Tibial artery (tissue), 4 donors: ENCODE measurements at places on chromosomes 3 and 15.
A peak's percentile ranks its signal among the peaks of the same experiment; 100 is the strongest.

DNA sequence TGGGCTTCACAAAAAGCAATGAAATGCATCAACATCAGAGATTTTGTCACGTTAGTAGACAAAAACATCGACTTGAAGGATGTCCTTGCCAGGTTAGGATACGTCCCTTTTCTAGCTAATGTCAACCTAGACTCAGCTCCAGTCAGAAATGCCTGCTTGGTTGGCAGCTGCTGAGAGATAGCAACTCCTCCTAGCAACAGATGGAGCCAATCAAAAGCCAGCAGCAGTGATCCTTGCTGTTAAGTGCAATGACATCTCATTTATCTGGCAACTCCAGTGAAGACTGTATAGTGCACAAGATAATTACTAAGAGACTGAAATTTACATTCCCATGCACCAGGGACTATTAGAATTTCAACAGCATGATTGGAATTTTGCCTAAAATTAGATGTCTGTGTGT is 424.1 kb downstream of the FGF12 start:
- DNase-seq: no peak

GRCh38 chr3:73498764-73499622 is 125.7 kb downstream of the PDZRN3 start:
- DNase-seq: no peak

GRCh38 chr3:95705786-95706418 is 1108.5 kb upstream of the EPHA6 start:
- no peak for DNase-seq

DNA sequence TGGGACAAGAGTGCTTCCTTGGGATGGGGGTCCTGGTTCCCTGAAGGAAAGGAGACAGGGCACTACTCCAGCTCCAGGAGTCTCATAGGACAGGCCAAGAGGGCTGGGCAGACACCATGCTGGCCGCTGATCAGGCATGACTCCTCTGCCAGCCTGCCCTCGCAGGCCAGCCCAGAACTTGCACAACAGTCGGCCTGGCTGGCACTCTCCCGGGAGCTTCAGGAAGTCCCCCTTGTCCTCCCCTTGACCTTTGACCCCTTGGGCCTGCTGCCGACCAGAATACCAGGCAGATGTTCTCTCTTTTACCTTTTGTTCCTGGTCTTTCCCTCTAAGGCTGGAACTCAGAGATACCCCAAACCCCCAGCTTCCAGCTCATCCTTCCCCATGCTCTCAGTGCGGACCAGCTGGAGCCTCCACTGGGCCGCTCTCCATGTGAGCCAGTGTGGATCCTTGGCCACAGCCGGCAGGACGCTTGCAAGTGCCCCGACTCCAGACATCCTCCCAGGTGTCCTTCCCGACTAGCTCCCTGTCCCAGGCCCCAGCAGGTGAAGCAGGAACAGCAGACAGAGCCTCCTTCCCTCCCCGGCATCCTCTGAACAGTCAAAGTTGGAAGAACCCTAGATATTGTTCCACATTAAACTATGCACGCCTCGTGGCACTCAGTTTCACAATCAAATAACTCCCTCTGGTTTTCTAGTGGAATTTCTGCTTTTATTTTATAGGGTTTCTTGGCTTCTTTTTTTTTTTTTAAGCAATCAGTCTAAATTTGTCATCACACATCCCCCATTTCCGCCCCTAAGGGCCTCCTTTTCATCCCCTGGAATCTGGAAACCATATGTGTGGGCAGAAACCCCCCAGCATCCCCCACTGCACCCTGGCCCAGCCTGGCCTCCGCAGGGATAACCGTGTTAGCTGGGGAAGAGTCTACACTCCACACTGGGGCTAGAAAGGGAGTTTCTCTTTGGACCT is 15.7 kb downstream of the VPS18 start:
- DNase-seq: no peak

GRCh38 chr3:136728918-136729317 is 23.3 kb downstream of the STAG1 start:
- DNase-seq: no peak

DNA sequence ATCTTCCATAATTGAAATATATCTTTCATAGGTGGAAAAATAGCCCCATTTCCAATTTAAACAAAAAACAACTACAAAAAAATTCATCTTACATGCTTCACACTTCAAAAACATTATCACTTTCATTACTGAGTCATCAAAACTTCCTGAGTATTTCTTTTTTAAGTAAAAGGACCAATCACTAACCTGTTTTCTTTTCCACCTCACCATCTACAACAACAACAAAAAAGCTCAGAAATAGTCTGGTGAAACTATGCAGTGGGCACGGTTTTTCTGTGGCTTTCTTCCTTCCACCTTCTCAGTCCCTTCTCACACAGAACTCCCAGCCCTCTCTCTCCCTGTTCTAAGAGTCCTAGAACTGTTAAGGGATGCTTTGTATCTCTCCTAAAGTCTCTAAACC is 20.3 kb upstream of the TNIK start:
- no peak for DNase-seq

DNA sequence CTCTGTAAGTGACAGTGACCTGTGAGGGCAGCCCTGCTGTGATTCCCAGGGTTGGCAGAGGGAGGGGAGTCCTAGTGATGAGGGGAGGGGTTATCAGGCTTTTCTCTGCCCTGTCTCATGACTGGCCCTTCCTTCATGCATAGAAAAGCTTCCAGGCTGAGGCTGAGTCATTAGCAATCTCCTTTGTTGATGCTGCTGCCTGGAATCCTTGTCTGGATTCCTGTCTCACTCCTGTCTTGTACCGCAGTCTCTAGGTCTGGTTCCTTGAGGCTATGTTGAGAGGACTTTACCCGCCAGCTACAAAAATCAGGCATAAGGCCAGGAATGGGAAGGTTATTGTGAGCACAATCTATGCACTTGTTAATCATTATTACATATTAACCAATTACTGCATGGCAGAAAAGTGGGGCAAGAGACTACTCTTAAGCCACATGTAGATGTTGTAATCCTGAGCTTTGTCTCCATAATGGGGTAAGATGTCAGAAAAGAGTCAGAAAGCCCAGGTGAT is 7.2 kb downstream of the KLHL6 start:
- DNase-seq: no peak

DNA sequence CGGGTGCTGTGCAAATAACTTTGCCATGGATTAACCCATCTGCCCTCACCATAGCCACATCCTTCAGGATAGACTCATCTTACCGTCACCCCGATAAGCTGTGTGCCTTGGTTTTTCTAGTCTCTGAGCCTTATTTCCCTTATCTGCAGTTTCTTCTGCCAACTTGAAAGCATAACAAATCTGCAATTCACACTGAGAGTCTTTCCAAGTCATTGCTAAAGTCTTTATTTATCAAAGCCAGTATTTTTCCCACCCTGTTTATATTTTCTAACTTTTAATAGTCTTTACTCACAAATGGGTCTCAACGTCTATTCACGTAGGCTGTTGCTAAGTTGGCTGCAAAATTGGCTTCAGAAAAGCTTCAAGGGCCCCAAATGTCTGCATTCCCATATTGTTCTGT is 61.6 kb upstream of the SUCLG2 start:
- DNase-seq: no peak

DNA sequence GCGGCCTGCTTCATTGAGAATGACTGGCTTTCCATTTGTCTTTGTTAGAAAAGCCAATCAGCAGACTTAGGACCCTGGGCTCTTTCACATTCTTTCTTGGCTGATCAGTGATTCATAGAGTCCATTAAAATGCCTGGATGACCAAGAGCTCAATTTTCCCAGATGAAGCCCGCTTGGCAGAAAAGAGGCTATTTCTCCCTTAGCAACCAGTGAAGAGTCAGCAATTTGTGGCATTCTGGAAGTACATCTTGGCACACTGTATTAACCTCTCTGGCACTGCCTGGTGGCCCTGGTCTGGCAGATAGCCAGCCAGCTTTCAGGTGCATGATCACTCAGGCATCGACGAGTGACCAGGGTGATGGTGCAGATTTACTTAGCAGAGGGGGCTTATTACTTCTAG is 145.7 kb upstream of the PLAAT1 start:
- DNase-seq: no peak

- no peak for DNase-seq
These were observed 81.6 kb upstream of the ROBO2 start for GRCh38 chr3:76958274-76958673.

- DNase-seq: peak; percentile 30
These were observed 6.3 kb downstream of the MTMR10 start for GRCh38 chr15:30985081-30985531.

DNA sequence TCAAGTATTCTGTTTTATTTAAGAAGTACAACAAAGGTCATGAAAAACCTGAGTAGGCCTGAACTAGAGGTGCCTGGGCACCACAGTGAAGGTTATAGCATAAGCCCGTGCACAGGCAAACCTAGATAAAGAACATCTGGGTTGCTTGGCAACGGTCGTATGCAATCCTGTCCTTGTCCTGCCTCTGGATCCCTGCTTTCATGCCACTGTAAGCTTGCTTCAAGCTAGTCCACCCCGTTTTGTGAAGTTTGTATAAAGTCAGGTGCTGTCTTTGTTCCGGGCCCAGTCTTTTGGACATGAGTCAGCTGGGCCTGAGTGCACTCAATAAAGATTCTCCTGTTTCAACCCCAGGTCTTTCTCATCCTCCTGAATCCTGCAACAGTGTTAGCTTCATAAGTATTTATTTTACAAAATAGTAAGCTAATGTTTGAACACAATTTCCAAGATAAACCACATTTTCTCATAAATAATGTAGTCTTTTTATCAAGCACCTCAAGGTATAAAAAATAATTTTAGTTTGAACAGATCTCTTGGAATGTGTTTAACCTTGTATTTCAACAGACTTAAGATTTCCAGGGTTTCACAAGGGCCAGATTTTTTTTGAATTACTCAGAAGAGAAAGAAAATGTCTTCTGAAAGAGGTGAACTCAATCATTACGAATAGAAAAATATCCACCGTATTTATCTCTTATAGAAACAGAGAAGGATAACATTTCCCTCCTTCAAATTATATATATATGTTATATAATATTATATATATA is 14.3 kb upstream of the SLC9C1 start:
- no peak for DNase-seq

GRCh38 chr3:114550165-114550564 is 256.3 kb downstream of the TIGIT start:
- DNase-seq: no peak
